Right renal pelvis (tissue), 4 donors: ENCODE measurements at places on chromosomes 7 and 10. TPM values are rescaled to one million over a fixed set of nuclear protein-coding genes. Genes with fewer than 3 reads are reported as not detected.

The PLAC9 gene
- polyA plus RNA-seq: 23.8 TPM

The GIMAP8 gene
- 8.6 TPM for polyA plus RNA-seq

The HYAL4 gene
- not detected for polyA plus RNA-seq

The CYP2C18 gene
- 0.48 TPM for polyA plus RNA-seq

The TUBAL3 gene
- polyA plus RNA-seq: 0.23 TPM

The HSPA12A gene
- 35.8 TPM for polyA plus RNA-seq

The OR2A7 gene
- 9.2 TPM for polyA plus RNA-seq

- no peak for DNase-seq
Observed at GRCh38 chr7:18206331-18206730, 178.7 kb upstream of the PRPS1L1 start.

DNA sequence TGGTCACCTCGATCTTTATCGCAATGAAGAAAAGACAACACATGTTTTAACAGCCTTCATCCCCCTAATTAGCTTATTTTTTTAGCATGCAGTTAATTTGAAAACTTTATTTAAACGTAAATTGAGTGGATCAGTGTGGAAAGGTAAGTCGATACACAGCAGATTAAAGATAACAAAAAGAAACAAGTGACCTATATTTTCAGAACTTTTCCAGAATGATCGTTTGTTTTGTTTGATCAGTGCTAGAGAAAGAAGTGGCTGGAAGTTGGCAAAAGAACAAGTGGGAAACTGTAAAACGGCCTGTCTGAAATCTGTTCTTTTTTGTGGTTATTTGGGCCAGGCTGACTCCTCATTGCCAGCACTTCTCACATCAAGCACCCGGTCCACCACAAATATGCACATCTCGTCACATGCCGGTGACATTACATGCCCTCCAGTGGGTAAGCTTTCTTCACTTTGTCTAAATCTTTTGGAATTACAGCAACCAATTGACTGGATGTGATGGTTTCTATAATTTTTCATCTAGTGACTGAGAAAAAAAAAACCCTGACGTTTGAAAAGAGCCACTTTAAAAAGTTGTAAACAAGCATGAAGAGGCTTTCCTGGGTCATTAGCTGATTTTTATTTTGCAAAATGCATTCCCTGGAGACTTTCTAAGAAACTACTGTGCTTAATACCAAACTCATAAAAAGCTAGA is 33.2 kb downstream of the C7orf33 start:
- DNase-seq: no peak

GRCh38 chr10:16603308-16603707 is 81.6 kb upstream of the C1QL3 start:
- DNase-seq: no peak

DNA sequence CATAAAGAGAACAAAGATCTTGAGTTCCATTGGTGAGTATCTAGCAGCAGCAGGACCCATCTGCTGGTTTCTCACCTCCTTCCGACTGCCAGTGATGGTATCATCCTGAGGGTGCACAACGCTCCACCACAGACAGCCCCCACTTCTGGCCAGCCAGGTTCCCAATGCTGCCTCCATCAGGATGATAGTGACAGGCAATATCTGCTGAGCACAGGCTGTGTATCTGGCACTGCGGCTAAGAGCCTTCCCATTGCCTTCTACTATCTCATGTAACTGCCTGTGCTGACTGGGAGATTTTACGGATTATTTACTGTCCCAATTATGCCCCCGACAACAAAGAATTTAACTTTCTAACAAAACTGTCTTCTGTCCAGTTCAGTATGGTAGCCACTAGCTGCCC is 352.4 kb upstream of the AOAH start:
- DNase-seq: no peak

GRCh38 chr10:52064084-52064845 is 249.8 kb upstream of the DKK1 start:
- DNase-seq: no peak

DNA sequence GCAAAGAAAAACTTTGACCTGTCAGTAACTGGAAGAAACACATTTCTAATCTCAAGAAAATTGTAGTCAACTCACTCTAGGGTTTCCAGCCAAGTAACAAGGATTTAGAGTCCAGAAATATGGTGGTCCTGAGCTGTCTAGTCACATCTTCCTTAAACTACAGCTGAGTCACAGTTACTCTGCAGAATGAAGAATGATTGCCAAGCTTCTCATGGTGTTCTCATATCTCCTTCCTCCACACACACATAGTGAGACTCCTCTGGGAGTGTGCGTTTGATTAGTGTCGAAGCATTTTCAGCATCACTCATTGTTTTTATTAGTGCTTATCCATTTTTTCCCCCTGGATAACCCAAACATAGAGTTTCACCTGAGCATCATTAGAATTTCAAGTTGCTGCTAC is 93.1 kb upstream of the CXCL12 start:
- DNase-seq: no peak

- DNase-seq: peak; percentile 92
Observed at GRCh38 chr7:149771720-149772240, 1.6 kb downstream of the ZNF467 start.

- no peak for DNase-seq
Observed at GRCh38 chr7:137970253-137970975, 31.5 kb downstream of the CREB3L2 start.

GRCh38 chr7:105887569-105888189 is 11.3 kb upstream of the ATXN7L1 start:
- no peak for DNase-seq

DNA sequence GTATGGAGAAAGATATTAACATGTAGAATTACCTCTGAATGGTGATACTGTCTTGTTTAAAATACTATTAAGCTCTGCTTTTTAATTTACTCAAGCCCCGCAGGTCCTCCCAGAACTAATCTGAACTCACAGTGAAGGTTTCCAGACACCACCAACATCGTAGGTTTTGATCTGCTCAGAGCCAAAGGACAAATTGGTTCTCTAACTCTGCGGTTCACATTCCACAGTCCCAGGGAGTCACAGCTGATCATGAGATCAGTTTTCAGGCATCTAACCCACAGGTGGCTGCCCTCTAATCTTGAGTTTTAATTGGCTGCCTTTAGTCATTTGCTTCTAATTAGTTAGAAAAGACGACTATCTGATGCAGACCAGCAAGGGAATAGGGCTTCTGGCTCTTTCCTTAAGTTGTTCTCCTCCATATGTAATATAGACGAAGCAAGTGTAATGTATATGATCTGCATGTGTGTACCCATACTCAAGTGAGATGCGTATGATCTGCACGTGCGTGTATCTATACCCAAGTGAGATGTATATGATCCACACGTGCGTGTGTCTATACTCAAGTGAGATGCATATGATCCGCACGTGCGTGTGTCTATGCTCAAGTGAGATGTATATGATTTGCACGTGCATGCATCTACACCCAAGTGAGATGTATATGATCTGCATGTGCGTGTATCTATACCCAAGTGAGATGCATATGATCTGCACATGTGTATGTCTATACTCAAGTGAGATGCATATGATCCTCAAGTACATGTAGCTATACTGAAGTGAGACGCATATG is 331.5 kb upstream of the NPVF start:
- no peak for DNase-seq

GRCh38 chr7:124413029-124413428 is 352.6 kb downstream of the GPR37 start:
- DNase-seq: no peak

GRCh38 chr7:106563466-106564150 is 97.3 kb downstream of the CCDC71L start:
- DNase-seq: no peak

DNA sequence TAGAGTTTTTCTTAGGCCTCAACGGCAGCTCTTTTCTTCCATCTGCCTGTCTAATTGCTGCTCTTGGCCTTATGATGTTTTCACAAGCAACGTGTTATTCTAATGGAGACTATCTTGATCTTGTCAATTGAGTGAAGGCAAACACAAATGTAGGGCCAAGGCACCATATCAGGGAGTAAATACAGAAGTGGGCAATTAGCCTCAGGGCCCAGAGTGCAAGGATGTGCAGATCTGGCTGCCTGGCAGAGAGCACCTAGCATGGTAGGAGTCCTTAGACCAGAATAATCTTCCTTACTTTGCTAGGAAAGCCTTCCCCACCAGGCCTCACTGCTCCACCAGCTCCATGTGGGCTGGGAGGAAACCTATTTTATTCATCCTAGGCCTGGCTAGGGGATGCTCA is 590.9 kb downstream of the LRMDA start:
- DNase-seq: no peak

- DNase-seq: peak; percentile 60
Observed at GRCh38 chr7:128168667-128169210, 72.3 kb upstream of the LEP start.

DNA sequence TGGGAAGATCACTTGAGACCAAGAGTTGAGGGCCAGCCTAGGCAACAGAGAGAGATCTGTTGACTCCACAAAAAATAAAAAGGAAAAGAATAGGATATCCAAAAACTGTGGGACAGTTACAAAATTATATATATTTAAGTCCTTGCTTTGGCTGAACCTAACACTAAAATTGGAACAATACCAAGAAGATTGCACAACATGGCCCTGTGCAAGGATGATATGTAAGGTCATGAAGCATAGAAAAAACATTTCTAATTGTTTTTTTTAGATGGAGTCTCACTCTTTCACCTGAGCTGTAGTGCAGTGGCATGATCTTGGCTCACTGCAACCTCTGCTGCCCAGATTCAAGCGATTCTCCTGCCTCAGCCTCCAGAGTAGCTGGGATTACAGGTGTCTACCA is 139.0 kb downstream of the TPST1 start:
- no peak for DNase-seq

- DNase-seq: no peak
Observed at GRCh38 chr7:30869794-30870611, 41.6 kb upstream of the AQP1 start.

- DNase-seq: no peak
Observed at GRCh38 chr10:71621231-71622153, 98.1 kb downstream of the C10orf105 start.

DNA sequence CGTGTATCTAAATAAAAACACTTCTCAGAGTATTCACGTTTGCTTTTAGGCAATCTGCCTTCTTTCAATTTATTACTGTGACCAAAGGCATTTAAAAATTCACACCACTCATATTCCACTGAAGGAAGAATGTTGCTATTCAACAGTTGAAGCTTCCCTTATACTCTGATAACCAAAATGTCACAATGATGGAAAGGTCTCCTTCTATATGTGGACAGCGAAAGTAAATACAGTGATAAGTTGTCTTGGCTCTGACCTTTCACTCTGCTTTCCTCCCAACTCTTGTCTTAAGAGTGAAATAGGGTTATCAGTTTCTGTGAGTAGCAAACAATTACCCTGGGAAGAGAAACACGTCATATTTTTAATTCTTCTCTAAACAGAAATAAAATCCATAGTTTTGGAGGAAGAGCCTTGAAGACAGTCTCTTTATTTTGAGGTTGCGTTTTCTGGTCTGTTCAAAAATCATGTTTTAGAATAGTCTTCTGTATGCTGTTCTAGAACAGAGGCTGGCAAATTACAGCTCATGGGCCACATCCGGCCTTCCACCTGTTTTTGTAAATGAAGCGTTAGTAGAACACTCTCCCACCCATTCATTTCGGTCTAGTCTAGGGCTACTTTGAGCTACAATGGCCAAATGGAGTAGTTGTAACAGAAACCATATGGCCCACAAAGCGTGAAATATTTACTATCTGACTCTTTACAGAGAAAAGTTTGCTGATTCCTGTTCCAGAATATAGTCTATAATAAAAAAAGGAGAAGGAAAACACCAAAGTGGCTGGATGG is 41.3 kb downstream of the ETV1 start:
- no peak for DNase-seq

GRCh38 chr7:112487457-112488263 is 6.9 kb downstream of the LSMEM1 start:
- no peak for DNase-seq
